ENCODE measurements at places on chromosomes 5 and 9.

DNA sequence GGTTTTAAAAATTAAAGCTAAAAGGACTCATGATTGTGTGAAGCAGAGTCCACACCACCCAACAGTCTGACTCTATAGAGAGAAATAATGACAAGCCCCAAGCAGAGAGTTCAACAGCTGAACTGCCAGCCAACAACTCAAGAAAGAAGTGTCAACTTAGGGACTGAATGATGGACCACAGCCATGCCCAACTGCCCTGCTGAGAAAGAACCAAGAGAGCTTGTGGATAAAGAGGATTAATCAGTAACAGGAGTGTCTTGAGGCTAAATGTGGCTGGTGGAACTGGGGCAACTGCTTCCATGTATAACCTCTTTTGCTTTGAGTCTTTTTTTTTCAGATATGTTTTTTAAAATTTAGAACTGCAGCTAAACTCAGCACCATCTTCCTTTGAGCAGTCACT lies 109.3 kb downstream of the HSD17B3 start:
- DNase-seq = no peak

DNA sequence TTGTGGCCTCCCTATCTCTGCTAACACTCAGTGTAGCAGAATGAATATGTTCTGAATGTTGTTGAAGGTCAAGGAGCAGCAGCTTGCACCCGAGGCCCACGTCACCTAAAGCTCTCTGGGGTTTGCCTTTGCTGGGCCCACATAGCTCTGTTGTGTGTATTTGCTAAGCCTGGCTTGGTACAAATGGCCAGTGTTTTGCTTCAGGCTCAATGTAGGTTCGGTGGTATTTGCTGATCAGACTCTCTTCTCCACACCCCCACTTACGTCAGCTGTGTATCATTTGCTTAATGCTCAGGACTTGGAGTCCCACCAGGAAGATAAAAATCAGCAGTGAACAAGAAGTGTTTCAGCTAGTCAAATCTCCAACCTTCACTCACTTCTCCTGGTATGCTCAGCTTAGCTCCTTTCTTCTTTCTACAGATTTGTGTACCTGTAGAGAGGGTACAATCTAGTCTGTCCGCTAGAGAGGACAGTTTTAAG lies 4.8 kb upstream of the RFESD start:
- no peak for DNase-seq

GRCh38 chr9:24096756-24097155 lies 270.7 kb upstream of the ELAVL2 start:
- no peak for DNase-seq

GRCh38 chr5:17182981-17183380 lies 34.5 kb upstream of the BASP1 start:
- no peak for DNase-seq

DNA sequence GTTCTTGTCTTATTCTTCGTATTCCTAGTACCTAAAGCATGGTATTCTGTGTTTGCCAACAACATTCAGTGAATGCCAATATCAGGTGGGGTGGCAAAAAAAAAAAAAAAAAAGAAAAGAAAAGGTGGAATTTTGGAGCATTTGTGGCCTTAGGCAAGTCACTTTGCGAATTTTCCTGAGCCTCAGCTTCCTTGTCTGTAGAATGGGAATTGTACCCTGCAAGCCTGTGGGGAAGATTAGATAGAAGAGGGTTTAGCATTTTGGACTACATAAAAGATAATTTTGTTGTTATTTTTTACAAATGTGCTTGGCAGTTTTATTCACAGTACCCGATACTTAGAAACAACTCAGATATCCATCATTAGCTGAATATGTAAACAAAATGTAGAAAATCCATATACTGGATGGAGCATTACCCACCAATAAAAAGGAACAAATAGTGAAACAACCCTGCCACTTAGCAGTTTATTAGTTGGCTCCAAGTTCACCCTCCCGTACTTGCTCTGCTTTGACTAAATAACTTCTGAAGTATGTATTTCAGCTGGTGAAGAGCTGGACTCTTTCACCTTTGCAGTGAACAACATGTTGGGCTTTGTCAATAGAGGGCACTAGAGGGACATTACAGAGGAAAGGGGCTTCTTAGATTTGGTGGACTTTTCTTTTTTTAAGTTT lies 13.6 kb downstream of the UBE2D2 start:
- no peak for DNase-seq

DNA sequence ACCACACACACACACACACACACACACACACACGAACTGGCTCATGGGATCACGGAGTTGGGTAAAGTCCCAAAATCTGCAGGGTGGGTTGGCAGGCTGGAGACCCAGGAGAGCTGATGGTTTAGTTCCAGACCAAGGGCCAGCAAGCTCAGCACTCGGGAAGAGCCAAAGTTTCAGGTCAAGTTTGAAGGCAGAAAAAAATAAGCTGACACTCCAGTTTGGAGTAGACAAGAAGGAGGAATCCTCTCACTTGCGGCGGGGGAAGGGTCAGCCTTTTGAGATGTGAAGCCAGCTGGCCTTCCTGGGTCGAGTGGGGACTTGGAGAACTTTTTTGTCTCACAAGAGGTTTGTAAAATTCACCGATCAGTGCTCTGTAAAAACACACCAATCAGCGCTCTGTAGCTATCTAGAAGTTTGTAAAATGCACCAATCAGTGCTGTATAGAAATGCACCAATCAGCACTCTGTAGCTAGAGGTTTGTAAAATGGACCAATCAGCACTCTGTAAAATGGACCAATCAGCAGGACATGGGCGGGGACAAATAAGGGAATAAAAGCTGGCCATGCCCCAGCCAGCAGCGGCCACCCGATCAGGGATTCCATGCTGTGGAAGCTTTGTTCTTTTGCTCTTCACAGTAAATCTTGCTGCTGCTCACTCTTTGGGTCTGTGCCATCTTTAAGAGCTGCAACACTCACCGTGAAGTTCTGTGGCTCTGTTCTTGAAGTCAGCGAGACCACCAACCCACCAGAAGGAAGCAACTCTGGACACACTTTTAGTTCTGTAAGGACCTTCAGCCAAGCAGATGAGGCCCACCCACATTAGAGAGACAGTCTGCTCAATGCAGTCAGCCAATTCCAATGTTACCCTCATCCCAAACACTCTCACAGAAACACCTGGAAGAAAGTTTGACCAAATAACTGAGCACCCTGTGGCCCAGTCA lies 37.8 kb upstream of the UNC5A start:
- DNase-seq = no peak

All from GM12878 (cell line).